ENCODE measurements at places on chromosomes 12 and 14.

DNA sequence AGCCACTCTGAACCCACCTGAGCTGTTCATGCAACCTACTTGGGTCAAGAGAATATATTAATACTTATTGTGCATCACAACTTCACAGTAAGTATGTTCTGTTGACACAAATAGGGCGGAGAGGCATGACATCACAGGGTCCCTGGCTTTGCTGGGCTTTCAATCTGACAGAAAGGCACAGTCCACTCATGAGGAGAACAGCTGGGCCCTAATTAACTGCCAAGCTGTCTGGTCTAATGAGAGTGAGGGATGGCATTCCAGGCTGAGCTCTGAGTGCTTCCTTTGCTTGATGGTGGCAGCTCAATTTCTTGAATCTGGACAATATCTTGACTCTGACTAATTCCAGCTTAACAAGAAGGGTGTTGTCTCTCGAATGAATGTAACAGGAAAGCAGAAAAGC is 2.0 kb downstream of the EFCAB11 start:
- no peak for DNase-seq
- H3K36me3 ChIP-seq: peaks cover 24% of the 10 kb centered on the region
- peaks cover 26% of the 10 kb centered on the region for H3K4me1 ChIP-seq
- H3K4me3 ChIP-seq: no peak overlapping the region
- H3K27me3 ChIP-seq: no peaks in the 10 kb centered on the region
- H3K27ac ChIP-seq: no peak overlapping the region

DNA sequence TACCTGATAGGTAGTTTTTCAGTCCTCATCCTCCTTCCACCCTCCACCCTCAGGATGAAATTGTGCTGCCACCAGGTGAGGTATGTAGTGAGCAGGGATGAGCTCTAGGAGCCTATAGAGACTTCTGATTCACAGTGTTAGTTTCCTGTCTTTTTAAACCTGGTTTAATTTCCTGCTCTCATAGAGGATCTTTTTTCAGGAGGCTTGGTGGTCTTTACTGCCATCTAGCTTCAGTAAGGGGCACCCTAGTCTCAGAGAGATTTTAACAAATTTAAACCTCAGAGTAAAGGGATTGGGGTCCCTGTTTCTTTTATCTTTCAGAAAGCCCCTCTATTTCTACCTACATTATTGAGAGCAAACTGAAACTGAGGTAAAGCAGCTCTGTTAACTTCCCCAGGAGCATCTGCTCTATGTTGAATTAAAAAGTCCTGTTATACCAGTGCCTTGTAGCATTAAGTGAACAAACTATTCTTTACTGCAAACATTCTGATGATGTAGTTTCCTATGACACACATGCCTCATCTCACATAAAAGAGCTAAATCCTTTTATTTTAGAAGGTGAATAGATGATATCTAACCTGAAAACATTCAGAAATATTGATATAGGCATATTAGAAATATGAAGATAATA is 172.2 kb upstream of the DDHD1 start:
- no peaks in the 10 kb centered on the region for H3K36me3 ChIP-seq
- no peak overlapping the region for H3K27ac ChIP-seq
- no peak overlapping the region for H3K4me3 ChIP-seq

GRCh38 chr12:58803908-58804307 is 116.4 kb downstream of the LRIG3 start:
- H3K4me3 ChIP-seq: no peak overlapping the region
- no peaks in the 10 kb centered on the region for H3K4me1 ChIP-seq
- H3K36me3 ChIP-seq: no peaks in the 10 kb centered on the region
- DNase-seq: no peak

GRCh38 chr14:33653308-33653695 is 297.6 kb downstream of the EGLN3 start:
- no peak for DNase-seq
- H3K27me3 ChIP-seq: no peaks in the 10 kb centered on the region
- peaks cover 2% of the 10 kb centered on the region for H3K36me3 ChIP-seq
- no peak overlapping the region for H3K4me3 ChIP-seq

GRCh38 chr14:96086032-96086431 is 46.9 kb downstream of the C14orf132 start:
- H3K36me3 ChIP-seq: no peaks in the 10 kb centered on the region
- no peaks in the 10 kb centered on the region for H3K4me1 ChIP-seq
- DNase-seq: no peak
- H3K4me3 ChIP-seq: no peak overlapping the region

DNA sequence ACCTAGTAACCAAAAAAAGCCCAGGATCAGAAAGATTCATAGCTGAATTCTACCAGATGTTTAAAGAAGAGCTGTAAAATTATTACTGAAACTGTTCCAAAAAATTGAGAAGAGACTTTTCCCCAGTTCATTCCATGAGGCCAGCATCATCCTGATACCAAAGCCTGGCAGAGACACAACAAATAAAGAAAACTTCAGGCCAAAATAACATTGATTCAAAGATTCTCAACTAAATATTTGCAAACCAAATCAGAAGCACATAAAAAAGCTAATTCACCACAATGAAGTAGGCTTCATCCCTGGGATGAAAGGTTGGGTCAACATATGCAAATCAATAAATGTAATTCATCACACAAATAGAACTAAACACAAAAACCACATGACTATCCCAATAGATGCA is 151.2 kb downstream of the PLCZ1 start:
- H3K4me1 ChIP-seq: no peaks in the 10 kb centered on the region
- no peak overlapping the region for H3K4me3 ChIP-seq
- DNase-seq: no peak
- H3K36me3 ChIP-seq: peaks cover 3% of the 10 kb centered on the region
- no peak overlapping the region for H3K27ac ChIP-seq

Measured in central memory CD8-positive, alpha-beta T cell (primary cell).